ENCODE measurements at places on chromosomes 11 and 22.

DNA sequence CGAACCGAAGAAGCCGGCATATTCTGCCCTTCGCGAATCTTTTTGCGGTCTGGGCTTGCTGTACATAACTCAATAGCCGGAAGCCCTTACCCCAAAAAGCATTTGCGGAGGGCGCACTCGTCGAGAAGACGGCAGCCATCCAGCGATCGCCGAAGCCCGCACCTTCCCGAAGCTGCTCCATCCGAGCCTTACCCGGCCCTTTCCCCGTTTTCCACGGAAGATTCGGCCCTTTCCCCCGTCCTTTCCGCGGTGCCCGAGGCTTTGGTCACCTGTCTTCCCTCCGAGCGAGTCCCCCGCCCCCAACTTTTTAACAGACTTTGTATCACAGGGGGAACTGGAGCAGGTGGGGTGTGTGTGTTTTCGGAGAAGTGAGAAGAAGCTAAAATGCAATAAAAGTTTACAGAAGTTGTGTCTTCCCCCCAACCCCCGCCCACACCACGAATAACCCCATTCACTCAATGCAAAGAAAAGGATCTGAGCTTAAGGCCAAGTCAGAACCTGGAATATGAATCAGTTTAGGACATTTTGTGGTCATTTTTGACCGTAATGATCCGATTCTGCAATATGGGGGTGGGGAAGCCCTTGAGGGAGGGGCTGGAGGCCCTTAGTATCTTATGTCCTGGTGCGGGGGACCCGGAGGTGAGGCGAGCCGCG lies 99.0 kb upstream of the HSD17B12 start:
- no peak overlapping the region for H3K27ac ChIP-seq
- H3K27me3 ChIP-seq: peaks cover 79% of the 10 kb centered on the region
- no peaks in the 10 kb centered on the region for H3K36me3 ChIP-seq
- no peaks in the 10 kb centered on the region for H3K4me1 ChIP-seq
- H3K4me3 ChIP-seq: peak overlapping the region; percentile 11

DNA sequence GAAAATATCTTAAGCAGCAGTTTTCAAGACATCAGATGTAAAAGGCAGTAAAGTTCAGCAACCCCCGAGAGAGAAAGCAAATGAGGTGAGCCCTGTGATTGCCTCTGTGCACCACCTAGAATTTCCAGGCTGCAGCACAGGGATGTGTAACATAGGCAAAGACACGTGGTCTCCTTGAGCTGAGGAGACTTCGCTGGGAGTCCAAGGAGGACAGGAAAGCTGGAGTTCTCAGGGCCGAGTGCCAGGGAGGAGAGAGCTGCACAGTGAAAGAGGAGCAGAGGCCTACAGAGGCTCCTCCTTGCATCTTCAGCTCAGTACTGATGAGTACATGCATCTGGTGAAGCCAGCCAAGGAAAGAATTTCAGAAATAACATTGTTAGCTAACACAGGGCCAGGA lies 17.6 kb upstream of the TOLLIP start:
- no peak for DNase-seq
- no peak overlapping the region for H3K27ac ChIP-seq
- no peaks in the 10 kb centered on the region for H3K36me3 ChIP-seq
- no peaks in the 10 kb centered on the region for H3K27me3 ChIP-seq

DNA sequence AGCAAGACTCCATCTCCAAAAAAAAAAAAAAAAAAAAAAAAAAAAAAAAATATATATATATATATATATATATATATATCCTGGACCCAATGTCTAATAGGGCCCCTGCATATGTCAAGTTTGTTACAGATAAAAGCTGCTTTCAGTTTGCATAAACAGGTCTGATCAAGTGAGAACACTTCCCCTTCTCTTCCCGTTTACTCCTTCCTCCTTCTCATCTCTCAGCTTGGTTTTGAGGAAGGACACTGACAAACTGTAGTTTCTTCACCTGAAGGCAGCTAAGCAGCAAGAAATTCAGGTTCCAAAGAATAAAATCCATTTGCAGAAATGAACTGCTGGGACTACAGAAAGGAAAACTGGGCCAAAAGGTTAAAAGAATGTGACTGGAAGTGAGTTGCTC lies 11.7 kb downstream of the THOC5 start:
- no peaks in the 10 kb centered on the region for H3K4me1 ChIP-seq
- peaks cover 67% of the 10 kb centered on the region for H3K36me3 ChIP-seq
- H3K27ac ChIP-seq: no peak overlapping the region
- H3K4me3 ChIP-seq: no peak overlapping the region
- H3K27me3 ChIP-seq: no peaks in the 10 kb centered on the region

DNA sequence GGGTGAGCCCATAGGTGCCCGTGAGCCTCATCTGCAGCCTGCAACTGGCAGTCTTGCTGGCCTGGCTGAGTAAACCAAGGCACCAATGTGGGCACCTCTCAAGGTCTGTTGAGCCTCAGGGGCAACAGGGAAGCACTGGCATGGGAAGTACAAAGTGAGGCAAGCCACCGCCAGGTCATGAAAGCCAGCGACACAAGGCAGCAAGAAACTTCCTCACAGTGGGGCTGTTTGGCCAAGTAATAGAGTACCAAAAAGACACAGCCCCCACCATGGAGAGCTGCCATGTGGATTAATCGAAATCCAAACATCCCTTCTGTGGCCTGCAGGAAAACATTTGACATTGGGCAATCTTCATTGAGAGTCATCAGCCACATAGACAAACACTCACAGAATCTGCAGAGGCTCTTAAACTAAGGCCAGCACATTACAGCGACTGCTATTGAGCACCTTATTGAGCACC lies 43.6 kb upstream of the FIBIN start:
- H3K36me3 ChIP-seq: no peaks in the 10 kb centered on the region
- DNase-seq: no peak
- H3K27ac ChIP-seq: no peak overlapping the region
- H3K27me3 ChIP-seq: no peaks in the 10 kb centered on the region

GRCh38 chr11:118918128-118918685 lies 7.5 kb downstream of the BCL9L start:
- H3K27ac ChIP-seq: peak overlapping the region; percentile 100
- peaks cover 36% of the 10 kb centered on the region for H3K36me3 ChIP-seq
- H3K27me3 ChIP-seq: no peaks in the 10 kb centered on the region
- DNase-seq: peak; percentile 87

DNA sequence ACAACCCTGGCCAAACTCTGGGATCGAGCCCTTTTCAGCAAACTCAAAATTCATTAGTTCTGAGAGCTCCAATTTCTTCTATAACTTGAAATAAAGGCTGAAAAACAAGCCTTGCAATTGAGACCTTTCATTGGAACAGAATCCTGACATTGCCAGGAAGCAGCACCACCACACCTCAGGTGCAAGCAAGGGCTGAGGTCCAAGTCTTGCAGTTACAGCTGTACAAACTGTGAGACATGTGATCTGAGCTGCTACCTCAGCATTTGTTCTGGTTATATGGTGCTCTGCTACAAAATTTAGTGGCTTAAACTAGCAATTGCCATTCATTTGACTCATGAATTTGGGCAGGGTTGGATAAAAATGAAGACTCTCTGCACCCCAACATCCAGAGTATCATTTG lies 18.1 kb downstream of the OR5AS1 start:
- H3K4me3 ChIP-seq: no peak overlapping the region
- H3K36me3 ChIP-seq: no peaks in the 10 kb centered on the region
- H3K4me1 ChIP-seq: no peaks in the 10 kb centered on the region
- H3K27me3 ChIP-seq: no peaks in the 10 kb centered on the region
- H3K27ac ChIP-seq: no peak overlapping the region

- H3K4me1 ChIP-seq: peaks cover 20% of the 10 kb centered on the region
- no peak overlapping the region for H3K4me3 ChIP-seq
- H3K36me3 ChIP-seq: no peaks in the 10 kb centered on the region
These were observed 136.3 kb downstream of the ETS1 start for GRCh38 chr11:128450882-128451651.

- H3K36me3 ChIP-seq: peaks cover 28% of the 10 kb centered on the region
- no peak overlapping the region for H3K27ac ChIP-seq
- no peak for DNase-seq
- H3K4me3 ChIP-seq: no peak overlapping the region
- H3K27me3 ChIP-seq: no peaks in the 10 kb centered on the region
- no peaks in the 10 kb centered on the region for H3K4me1 ChIP-seq
These were observed 156.2 kb downstream of the CRYBB2 start for GRCh38 chr22:25375683-25376082.

GRCh38 chr11:102810950-102811660 lies 13.1 kb upstream of the MMP1 start:
- no peaks in the 10 kb centered on the region for H3K27me3 ChIP-seq
- H3K4me3 ChIP-seq: no peak overlapping the region
- no peak overlapping the region for H3K27ac ChIP-seq
- no peaks in the 10 kb centered on the region for H3K36me3 ChIP-seq
- no peak for DNase-seq
- H3K4me1 ChIP-seq: peaks cover 8% of the 10 kb centered on the region

- H3K27me3 ChIP-seq: no peaks in the 10 kb centered on the region
- no peak overlapping the region for H3K4me3 ChIP-seq
- H3K36me3 ChIP-seq: peaks cover 56% of the 10 kb centered on the region
- H3K27ac ChIP-seq: peak overlapping the region; percentile 97
These were observed 3.1 kb downstream of the POLR2L start for GRCh38 chr11:839280-839623.

DNA sequence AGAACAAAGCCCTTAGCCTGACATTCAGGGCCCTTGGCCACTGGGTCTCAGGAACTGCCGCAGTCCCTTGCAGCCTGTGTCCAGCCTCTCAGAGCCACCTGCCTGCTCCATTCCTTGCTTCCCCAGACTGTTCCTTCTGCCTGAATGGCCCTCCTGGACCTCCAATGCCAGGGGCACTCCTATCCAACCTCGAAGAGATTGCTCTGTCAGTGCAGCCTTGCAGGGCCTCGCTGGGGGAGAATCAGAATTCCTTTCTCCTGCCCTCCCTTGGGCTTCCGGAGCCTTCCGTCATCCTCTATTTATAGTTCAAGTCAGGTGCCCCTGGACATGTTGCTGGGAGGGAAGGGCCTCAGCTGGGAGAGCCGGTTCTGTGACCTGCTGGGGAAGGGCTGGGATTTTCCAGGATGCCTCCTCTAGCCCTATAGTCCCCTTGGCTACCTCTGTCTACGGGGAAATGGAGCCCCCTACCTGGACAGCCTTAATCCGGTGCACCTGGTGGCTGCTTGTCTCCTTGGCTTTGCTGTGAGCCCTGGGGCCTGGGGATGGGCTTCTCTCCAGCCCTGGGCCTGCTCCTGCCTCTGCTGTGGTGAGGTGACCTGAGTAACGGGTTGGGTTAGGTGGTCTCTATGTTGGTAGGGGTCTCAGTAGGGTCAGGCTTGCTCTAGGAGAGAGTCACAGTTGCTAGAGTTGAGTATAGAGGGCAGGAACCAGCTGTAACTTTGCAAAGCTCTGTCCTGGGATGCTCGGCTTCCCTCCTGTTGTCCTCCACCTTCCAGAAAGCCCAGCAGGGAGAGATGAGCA lies 45.9 kb upstream of the SYT7 start:
- H3K27ac ChIP-seq: no peak overlapping the region
- peak; percentile 86 for DNase-seq
- H3K4me1 ChIP-seq: peaks cover 9% of the 10 kb centered on the region
- no peak overlapping the region for H3K4me3 ChIP-seq
- H3K27me3 ChIP-seq: no peaks in the 10 kb centered on the region

DNA sequence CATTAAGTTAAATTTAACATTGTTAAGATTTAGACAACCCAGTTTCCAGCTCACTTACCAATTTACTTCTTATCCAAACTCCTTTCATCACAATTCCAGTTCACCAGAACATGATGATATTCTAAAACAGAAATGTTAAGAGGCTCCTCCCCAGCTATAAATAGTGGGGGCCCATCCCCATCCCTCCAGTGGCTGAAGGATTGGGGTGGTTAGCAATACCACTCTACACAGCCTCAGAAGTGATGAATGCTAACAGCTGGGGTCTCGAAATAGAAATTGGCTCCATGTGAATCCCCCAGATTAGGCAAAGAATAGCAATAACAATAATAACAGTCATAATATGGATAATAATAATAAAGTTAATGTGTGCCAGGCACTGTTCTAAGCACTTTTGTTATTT lies 97.9 kb upstream of the NCAM1 start:
- no peak for DNase-seq
- no peak overlapping the region for H3K4me3 ChIP-seq
- no peaks in the 10 kb centered on the region for H3K36me3 ChIP-seq
- H3K27ac ChIP-seq: no peak overlapping the region
- H3K27me3 ChIP-seq: no peaks in the 10 kb centered on the region

DNA sequence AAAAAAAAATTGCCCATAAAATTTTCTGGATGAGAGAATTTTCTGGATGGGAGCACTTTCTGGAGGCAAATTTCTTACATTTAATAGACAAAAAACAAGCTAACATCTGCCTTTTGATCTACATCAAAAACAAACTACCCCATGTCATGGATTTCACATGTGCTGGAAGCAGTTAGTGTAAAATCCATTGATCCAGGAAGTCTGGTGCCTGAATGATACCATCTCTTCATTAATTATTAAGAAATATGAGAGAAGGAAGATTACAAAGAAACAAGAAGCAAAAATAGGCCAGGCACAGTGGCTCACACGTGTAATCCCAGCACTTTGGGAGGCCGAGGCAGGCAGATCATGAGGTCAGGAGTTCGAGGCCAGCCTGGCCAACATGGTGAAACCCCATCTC lies 53.2 kb upstream of the FAM181B start:
- no peak for DNase-seq
- no peaks in the 10 kb centered on the region for H3K27me3 ChIP-seq
- no peak overlapping the region for H3K27ac ChIP-seq
- no peaks in the 10 kb centered on the region for H3K36me3 ChIP-seq
- H3K4me1 ChIP-seq: no peaks in the 10 kb centered on the region

- H3K27me3 ChIP-seq: no peaks in the 10 kb centered on the region
- H3K4me1 ChIP-seq: peaks cover 4% of the 10 kb centered on the region
- H3K36me3 ChIP-seq: no peaks in the 10 kb centered on the region
- no peak overlapping the region for H3K4me3 ChIP-seq
These were observed 28.7 kb upstream of the TRPC6 start for GRCh38 chr11:101612481-101612880.

Data from RWPE2 (cell line).